ENCODE measurements at places on chromosomes 7 and 10.

DNA sequence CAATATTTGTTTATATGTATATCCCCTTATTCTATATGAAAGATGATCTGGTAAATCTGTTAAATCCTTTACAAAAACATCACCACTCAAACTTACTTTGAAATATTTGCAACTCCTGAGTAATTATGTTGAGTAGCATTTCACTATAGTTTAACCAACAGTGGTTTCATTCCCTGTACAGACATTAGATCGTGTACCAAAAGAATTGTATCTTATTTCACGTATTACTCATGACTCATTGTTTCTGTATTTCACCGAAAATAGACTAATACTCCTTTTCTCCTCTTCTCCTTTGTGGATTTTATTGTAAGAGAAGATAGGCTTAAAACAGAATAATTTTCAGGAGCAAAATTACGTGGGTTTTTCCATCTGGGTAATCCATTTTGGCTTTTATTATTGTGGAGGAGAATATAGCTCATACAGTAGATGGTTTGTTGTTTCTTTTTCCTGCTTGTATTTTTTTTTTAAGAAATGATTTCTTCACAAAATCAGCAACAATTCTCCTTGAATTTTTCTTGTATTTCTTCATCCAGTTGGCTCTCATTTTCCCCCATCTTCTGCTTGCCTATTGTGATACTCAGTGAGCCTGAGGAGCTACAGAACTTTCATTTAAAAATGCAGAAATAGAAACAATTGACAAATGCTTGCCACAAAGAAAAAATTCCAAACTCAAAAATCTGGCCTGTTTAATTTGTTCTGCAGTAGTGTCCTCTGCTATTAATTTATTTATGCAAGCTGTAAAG lies 90.6 kb upstream of the OIT3 start:
- DNase-seq = no peak

DNA sequence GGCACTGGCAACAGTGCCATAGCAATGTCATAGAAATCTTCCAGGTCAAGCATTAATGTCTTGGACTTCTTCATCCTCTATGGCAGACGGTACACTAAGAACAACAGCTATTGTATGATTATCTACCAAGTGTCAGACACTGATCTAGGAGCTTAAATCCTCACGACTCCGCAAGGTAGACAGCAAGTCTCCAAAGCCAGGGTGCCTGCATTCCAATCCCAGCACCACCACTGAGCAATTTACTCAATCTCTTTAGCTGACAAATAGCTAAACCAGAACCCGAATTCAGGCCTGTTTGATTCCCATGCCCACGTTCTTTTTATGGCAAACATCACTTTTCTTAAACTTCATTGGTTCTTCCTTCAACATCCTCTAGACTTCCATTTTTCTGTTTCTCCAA lies 31.8 kb downstream of the DNMBP start:
- no peak for DNase-seq

DNA sequence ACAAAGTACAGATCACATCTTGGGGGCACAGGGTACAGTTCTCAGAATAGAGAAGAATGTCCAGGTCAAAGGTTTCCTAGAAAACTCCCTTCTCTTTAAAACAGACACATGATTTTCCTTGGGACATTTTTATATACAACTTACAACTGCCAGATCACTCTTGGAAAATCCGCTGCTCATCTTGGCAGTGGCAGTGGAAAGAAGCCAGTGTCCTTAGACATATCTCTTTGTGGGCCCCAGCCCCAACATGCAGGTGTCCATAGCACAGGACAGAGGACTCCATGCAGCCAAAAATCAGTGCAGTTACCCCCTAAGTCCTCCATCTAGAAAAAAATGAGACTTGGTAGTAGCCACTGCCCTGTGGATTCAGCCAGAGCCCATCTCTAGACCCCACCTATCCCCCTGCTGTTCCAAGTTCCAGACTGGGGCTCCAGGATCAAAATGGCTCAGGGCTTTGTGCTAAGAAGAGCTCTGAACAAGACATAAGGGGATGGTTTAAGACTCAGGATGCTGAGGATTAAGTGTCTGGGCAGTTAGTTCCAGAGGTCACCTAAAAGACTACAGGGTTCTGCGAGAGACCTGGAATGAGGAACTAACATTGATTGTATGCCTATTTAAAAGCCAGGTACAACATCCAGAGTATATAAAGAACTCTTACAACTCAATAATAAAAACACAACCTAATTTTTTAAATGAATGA lies 34.4 kb downstream of the HIPK2 start:
- DNase-seq = no peak

DNA sequence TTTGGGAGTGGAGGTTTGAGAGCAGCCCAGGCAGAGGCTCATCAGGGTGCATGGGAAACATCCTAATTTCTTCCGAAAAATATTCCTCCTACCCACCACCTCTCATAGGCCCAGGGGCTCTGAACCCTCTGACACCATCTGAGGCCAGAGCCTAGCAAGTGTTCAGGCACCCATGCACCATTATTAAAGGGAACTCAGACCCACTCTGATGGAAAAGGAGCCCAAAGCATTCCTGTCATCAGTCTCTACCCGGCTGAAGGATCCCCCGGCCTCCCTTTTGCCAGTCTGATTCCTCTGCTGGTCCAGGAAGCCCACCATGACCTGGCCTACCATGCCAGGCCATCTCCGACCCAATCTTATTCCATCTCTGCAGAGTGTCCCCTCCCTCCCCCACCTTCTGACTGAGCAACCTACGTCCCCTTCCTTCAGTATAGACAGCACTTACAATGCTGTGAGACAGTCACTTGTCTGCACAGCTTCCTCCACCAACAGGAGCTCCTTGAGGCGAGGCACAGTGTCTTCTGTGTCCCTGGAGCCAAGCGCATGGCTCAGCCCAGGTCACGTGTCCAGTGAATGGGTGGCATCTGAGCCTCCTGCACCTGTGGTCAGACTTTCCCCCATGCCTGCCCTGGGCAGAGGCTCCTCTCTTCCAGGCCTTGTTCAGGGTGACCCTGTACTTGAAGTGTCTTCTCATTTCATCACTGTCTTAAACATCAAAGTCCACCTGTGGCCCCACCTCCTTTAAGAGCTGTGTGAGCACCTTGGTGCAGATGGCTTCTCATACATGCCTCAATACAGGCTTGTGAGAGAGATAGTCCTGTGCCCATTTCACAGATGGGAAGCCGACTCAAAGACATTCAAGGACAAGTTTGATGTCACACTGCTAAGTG lies 889 bp upstream of the GPR15LG start:
- no peak for DNase-seq

GRCh38 chr10:12617191-12618175 lies 268.1 kb downstream of the CAMK1D start:
- peak; percentile 5 for DNase-seq

GRCh38 chr10:62049624-62050345 lies 148.3 kb downstream of the ARID5B start:
- DNase-seq = no peak

All from NCI-H526 treated with DMSO at 0.1 percent for 48 hours (cell line).